ENCODE measurements at places on chromosomes 5 and 9. TPM values are rescaled to one million over a fixed set of nuclear protein-coding genes. Genes with fewer than 3 reads are reported as not detected.

DNA sequence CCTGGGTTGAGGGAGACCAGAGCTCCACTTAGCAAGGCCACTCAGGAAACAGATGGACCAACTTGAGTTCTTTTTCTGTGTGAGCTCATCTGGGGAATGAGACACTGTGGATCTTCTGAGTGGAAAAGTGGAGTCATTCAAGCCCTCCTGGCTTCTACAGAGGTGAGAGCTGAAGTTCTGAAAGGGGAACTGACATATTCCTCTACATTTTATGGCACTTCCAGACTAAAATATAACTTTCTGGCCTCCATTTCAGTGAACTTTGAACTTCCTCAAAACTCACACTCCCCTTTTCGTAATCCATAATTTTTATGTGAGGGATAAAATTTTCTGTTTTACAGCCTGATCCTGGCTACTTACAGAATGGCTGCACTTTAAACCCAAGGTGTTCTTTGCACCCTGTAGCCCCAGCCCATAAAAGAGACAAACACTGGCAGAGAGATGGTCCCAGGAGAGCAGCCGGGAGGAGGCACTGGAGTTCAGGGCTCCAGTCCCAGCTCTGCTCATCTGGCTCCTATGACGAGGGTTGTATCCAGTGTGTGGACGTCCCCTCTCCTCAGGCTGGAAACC lies 10.8 kb downstream of the SPAAR start:
- no peak for DNase-seq

- peak; percentile 16 for DNase-seq
Measured at GRCh38 chr9:5569409-5569808, 59.1 kb downstream of the PDCD1LG2 start.

GRCh38 chr9:127213859-127214258 lies 50.7 kb upstream of the GARNL3 start:
- no peak for DNase-seq

GRCh38 chr5:106849266-106849665 lies 821.5 kb downstream of the EFNA5 start:
- DNase-seq, result no peak

- DNase-seq, result no peak
Measured at GRCh38 chr5:91306497-91306896, 76.6 kb downstream of the ARRDC3 start.

- no peak for DNase-seq
Measured at GRCh38 chr9:119487118-119487827, 118.0 kb upstream of the BRINP1 start.

DNA sequence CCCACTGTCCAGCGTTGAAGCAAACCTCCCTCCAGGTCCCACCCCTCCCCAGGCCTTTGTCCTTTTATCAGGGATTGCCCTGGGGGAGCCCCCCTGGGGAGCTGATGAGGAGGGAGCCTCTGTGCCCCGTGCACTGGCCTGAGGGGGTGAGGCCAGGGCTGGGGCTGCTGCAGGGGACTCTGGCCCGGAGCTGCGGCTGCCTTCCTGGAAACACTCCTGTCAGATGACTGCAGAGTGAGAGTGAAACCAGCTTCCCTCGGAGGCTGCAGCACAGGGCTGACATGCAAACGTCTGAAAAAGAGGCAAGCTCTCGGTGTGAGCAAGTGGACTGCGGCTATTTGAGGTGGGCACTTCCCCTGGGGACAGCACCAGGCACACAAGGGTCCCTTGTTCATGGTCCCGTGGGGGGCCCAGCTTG lies 4.6 kb upstream of the TRAF2 start:
- peak; percentile 19 for DNase-seq

DNA sequence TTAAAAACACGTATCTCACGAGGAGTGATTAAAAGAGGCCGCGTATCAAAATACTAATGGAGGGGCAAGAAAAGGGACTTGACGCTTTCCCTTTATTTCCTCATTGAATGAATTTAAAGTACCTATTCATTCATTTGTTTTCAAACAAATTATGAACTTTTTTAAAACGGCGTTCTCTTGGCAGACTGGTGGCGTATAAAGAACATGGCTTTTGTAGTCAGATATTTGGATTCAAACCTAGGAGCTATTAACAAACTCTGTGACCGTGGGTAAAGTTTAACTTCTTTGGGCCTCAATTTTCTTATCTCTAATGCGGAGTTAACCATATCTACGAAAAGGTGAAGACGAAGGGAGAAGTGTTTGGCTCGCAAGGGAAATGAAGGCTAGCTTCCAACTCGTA lies 876 bp downstream of the CAAP1 start:
- DNase-seq, result no peak

DNA sequence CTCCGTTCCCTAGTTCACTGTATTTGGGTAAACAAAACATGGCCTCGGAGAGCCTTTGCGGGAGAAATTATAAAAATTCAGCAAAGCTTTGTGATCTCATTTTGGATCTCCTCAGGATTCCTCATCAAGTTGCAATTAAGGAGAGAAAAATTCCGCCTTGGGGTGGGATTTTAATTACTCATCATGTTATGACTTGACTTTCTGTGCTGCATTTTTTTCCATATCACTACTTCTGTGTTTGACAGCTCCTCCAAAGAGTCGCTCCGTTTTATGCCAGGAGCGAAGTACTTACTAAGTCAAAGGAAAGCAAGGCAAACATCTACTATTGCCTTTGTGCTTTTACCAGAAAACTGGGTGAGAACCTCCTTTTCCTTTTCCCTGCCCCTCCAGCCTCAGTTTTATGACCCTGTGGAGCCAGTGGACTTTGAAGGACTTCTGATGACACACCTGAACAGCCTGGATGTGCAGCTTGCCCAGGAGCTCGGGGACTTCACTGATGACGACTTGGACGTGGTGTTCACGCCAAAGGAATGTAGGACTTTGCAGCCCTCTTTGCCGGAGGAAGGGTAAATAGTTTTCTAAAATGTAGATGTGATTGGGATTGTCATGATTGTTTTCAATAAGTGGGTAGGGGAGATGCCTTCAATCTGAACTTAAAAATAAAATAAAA lies 71.5 kb downstream of the DOCK8 start:
- peak; percentile 12 for DNase-seq

DNA sequence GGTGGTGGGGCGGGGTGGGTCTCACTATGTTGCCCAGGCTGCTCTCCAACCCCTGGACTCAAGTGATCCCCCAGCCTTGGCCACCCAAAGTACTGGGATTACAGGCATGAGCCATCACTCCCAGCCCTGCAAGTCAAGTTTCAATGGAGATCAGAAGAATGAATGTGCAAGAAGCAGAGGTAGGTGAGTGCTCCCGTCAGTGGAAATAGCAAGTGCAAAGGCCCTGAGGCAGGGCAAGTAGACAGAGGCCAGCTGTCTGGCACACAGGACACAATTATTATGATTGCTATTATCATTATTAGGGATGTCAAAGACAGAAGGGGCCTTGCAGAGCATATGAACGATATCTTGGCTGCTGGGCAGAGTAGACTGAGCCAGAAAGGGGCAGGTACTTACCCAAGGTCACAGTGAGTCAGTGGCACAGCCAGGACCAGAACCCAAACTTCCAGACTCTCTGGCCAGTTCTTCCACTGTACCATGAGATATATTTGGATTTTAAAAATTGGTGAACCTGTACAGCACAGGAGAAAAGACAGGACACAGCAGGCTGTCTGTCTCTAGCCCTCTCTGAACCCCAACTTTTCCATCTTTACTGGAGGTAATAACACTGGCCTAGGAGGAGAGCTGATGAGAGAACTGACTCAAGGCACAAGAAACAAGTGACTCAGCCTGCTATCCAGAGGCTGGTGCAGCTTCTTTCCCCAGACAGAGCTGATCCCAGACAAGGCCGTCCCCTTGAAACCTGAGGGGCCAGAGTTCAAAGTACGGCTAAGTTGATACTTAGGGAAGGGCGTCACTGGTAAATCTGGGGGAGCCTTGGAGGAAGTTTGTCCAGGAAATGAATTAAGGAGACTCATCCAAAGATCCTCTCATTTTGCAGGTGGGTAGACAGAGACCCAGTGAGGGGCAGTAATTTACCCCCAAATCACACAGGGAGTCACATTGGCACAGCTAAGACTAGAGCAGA lies 1.4 kb downstream of the HDHD3 start:
- no peak for DNase-seq

- peak; percentile 50 for DNase-seq
Measured at GRCh38 chr9:71690063-71690688, 78.1 kb downstream of the CEMIP2 start.

- DNase-seq, result no peak
Measured at GRCh38 chr5:59259237-59259636, 634.3 kb downstream of the PDE4D start.

DNA sequence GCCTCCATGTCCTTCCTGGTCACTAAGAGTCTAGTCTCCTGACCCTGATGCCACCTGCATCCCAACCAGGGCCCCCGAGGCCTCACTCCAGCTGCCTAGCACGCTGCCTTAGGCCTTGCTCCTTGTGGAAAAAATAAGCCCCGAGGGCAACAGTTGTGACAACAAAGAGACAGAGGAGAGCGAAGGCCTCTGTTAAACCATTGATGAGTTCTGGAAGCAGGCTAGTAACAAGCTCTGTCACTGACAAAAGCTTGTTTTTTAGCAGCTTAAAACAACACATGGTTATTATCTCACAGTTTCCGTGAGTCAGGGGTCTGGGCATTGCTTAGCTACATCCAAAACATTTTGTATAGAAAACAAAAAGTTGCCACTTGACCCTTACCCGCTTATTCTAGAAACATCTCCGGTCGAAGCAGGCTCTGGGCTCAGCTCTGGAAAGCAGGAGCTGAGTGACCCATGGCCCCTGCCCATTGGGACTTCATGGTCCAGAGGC lies 48.2 kb upstream of the TBC1D2 start:
- DNase-seq, result no peak

DNA sequence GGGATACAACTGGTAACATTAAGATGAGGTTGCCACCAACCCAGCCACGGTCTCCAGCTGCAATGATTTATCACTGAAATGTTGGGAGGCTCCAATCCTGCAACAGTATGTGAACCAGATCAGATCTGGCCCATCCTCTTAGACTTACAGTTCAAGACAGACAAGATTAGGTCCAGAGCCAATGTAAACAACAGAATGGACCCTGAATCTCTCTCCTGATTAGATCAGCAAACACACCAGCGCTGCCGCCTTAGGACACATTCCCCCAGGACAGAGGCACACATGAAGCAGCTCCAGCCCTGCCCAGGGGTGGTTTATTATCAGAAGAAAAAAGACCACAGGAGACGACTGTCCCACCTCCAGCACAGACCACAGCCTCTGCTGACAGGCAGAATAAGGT lies 82.1 kb downstream of the SLIT3 start:
- no peak for DNase-seq

QRFP gene
- not detected for total RNA-seq

SPATA31A5 gene
- total RNA-seq, result not detected

SPATA31E1 gene
- total RNA-seq, result not detected

ORM2 gene
- total RNA-seq, result not detected

MBLAC2 gene
- total RNA-seq, result 7.8 TPM

SLC6A18 gene
- not detected for total RNA-seq

ADRA1B gene
- total RNA-seq, result 0.80 TPM

BAAT gene
- total RNA-seq, result 0.17 TPM

CCL28 gene
- total RNA-seq, result 10.7 TPM

Data from mammary epithelial cell (primary cell).